ENCODE measurements at places on chromosomes 3 and 15.

- no peak for DNase-seq
These were observed 333.8 kb upstream of the TRIM42 start for GRCh38 chr3:140344082-140344454.

DNA sequence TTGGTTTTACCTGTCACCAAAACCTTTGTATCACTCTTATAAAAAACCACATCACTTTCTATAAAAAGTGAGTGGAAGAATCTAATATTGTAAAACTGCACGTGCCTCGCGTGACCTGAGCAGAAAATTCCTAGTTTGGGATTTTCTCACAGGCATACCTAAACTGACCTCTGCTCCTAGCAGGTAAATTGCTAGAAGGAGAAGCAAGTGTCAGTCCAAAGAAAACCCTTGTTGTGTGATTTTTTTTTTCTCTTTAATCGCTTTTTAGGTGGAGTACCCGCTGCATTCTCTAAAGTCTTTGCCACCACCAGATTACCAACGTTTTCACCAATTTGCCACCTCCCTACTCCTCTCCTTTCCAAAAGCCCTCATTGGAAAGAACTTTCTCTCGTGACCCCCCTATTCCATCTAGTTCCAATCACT is 534 bp upstream of the UBE2E1 start:
- DNase-seq, result no peak

DNA sequence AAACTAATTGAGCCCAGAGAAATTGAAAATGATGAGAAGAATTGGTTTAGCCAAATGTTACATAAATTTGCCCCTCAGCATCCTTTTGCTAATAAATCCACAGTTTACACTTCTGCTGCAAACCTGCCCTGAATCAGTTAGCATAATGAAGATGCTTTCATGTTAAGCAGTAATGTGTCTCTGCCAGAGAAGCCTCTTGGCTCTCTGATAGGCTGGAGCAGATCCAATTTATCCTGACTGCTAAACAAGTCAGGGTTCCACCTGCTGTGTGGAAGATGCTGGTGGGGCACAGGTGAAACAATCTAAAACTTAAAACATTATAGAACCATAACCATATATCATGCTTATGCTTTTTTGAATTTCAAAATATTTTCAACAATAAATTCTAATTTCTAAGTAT is 946.8 kb downstream of the OTOL1 start:
- DNase-seq, result peak; percentile 0

GRCh38 chr15:32959077-32959476 is 235.4 kb downstream of the FMN1 start:
- no peak for DNase-seq

DNA sequence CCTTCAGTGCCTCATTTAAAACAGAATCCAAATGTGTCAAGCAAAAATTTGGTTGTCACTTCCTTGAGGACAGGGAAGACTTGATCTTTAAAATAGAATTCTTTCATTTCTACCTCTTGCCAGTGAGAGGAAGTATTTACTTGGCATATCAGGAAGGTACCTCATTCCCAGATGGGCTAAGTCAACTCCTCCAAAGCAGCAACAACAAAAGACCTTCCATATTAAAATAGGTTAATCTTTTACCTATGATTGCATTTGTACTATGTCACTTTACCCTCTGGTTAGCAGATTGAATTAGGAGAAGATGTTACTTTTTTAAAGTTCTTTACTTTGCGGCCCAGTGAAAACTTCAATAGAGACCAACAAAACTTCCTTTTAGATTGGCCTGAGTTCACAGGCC is 462.1 kb upstream of the ADAMTS9 start:
- DNase-seq, result no peak

DNA sequence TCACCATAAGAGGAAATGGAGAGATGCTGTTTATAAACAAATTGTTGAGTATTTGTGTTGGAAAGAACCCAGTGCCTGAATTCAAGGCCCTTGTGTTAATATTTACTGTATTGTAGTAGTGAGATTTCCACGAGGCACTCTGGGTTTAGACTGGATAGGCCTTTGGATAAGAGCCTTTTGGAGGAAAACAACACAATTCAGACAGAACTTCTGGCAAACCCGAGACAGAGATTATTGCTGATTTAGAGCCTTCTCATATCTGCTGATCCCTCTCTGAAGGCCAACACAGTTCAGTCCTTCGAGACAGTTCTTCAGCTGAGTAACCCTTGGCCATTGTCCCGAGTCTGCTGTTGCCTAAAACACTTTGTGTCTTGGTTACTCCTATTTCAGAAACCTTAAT is 55.7 kb downstream of the LMCD1 start:
- no peak for DNase-seq

- DNase-seq, result no peak
These were observed 387.0 kb upstream of the PROK2 start for GRCh38 chr3:72171946-72172345.

- DNase-seq, result no peak
These were observed 451.4 kb downstream of the WDR72 start for GRCh38 chr15:53307952-53308624.

- no peak for DNase-seq
These were observed 92.2 kb downstream of the TBC1D2B start for GRCh38 chr15:77985031-77985930.

GRCh38 chr3:127820221-127820825 is 2.0 kb downstream of the MGLL start:
- DNase-seq, result peak; percentile 53

- no peak for DNase-seq
These were observed 179.5 kb downstream of the WNT5A start for GRCh38 chr3:55307622-55308021.

- DNase-seq, result no peak
These were observed 100.8 kb upstream of the SOX2 start for GRCh38 chr3:181610973-181611265.

GRCh38 chr3:178329936-178330335 is 206.3 kb upstream of the KCNMB2 start:
- DNase-seq, result no peak

DNA sequence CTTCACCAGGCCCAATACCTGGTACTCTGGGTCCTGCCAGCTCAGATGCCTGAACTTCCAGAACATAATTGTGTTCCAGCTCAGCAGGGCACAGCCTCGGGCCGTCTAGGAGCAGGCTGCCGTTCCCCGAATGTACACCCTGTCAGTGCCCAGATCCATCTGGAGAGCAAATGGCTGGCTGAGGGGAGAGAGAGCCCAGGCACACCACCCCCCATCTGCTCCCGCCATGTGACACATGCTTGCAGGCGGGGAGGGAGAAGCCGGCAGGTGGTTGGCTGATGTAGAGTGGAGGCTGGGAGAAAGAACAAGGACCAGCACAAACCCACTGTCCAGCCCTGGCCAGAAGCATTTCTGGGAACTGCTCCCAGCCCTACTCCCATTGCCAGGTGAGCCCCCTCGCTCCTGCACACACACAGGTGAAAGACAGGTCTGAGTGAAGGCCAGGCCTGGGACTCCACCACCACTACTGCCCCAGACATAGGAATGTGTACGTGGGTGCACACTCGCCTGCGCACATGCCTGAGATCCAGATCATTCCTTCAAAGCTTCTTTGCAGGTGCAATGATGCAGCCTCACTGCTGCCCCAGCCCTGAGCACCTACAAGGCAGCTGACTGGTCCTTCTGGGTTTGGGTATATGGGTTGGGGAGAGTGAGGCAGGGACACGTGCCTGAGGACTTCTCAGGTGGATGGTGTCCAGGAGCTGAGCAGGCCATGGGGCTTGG is 53.5 kb downstream of the SEMA5B start:
- peak; percentile 84 for DNase-seq

GRCh38 chr3:186772281-186772694 is 11.1 kb upstream of the EIF4A2 start:
- peak; percentile 52 for DNase-seq

- no peak for DNase-seq
These were observed 46.4 kb downstream of the MORC1 start for GRCh38 chr3:109071350-109072142.

DNA sequence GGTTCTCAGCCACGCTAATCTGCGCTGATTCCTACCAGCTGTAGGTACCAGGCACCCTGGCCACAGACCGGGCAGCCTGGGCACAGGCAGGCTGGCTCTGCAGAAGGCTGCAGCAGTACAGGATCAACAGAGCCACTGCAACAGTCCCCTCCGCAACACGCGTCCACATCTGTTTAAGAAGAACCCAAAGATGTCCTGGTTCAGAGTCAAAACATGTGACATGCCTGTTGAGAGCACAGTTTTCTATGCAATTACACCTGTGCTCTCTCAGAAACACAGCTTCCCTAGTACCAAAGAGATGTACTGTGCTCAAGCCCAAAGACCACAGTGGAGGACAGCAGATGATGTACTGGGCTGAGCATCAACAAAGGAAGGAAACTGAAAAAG is 18.8 kb downstream of the LRIG1 start:
- peak; percentile 21 for DNase-seq

GRCh38 chr3:55476515-55476914 is 10.6 kb downstream of the WNT5A start:
- DNase-seq, result no peak

GRCh38 chr15:80773792-80774352 is 5.3 kb upstream of the CEMIP start:
- DNase-seq, result no peak

DNA sequence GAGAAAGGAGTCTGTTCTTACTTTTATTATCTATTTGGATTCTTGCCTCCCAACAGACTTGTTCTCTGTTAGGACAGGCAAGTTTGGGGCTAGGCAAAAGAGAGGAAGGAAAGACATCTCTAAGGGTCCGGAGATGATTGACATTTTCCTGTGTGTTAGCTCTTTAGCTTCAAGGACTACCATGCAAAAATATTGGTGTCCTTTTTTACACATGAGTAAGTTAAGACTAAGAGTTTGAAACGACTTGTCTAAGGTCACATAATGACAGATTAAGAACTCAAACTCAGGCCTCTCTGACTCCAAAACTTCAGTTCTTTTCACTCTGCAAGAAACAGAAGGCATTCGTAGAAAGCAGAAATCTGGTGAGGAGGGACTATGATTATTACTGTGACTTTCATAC is 5.9 kb downstream of the LMCD1 start:
- DNase-seq, result no peak

- DNase-seq, result no peak
These were observed 78.3 kb downstream of the TFRC start for GRCh38 chr3:196003611-196004010.

DNA sequence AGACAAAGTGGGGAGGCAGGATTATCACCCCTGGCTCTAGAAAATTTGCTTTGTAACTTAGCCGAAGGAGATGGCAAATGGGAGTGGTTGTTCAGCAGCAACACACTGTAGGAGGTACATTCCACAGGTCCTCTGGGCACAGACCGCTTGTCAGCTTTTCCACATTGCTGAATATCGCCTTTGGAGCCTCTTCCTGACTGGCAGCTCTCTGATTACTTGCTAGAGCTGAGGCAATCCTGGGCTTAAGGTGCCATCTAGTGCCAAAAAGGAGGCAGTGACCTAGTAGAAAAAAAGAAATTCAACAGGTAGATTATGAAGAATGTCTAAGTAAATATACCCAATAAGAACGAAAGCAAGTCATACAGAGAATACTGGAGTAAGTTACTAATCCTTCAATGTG is 13.1 kb upstream of the SCN5A start:
- no peak for DNase-seq

DNA sequence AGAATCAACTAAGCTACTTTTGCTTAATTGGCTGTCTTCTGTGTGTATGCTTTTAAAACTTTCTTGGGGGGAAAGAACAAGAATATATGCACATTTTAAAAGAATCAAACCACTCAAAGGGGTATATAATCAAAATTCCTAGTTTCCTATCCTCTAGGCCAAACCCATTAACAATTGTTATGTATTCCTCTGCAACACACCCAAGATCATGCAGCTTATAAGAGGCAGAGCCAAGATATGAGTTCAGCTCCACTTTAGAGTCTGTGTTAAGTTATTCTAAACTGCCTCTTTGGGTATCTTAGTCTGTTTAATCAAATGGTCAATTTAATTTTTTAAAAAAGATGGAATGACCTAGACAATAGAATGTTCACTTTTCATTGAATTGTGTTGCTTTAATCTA is 326.1 kb upstream of the IL12A start:
- no peak for DNase-seq

GRCh38 chr3:195196266-195196665 is 74.7 kb downstream of the XXYLT1 start:
- DNase-seq, result peak; percentile 48

- DNase-seq, result peak; percentile 78
These were observed 110.8 kb downstream of the TBC1D2B start for GRCh38 chr15:77966540-77967234.

- no peak for DNase-seq
These were observed 125.0 kb downstream of the PDZRN3 start for GRCh38 chr3:73499787-73500186.

- no peak for DNase-seq
These were observed 167.7 kb downstream of the LRTM1 start for GRCh38 chr3:54760201-54760600.

Data from SK-N-SH (cell line).